ENCODE measurements at places on chromosomes 5 and 9.

DNA sequence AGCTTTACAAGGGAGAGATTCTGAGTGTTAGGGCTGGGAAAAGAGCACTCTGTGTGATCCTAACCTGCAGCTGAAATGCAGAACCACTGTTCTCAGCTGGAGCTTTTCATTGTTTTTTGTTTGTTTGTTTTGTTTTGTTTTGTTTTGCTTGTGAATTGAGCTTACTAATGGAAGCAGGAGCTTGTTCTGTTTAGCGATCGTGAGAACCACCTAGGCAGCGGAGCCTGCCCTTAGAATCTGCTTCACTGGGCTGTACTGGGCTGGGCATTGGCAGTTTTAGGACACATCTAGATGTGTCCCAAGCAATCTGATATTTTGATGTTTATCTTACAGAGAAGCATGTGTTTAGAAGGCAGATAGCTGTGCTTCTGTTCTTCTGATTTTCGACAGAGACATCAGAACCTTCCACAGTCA, 14.3 kb downstream of the SYK start:
- DNase-seq, result no peak

- no peak for DNase-seq
Observed at GRCh38 chr9:95363051-95363841, 45.7 kb upstream of the FANCC start.

DNA sequence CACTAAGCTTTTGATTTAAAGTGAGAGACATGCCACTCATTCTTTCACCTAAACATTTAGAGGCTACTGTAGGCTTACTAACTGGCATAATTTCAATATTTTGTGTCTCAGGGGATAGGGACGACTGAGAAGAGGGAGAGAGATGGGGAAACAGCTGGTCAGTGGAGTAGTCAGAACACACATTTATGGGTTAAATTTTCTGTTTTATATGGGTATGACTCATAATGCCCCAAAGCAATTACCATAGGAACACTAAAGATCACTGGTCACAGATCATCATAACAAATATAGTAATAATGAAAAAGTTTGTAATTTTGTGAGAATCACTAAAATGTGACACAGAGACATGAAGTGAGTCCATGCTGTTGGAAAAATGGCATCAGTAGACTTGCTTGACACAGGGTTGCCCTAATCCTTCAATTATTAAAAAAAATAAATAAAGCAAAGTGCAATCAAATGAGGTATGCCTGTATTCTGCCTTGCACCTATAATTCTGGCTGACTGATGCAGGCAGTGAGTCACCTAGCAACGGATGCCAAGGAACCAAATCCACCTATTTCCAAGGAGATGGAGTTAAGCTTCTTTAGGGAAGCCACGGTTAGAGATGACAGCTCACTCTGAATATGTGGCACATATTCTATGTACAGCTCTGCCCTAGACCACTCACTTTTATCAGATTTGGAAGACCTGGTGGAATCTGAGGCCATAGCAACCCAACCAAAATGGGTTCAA, 166.1 kb downstream of the MARCHF11 start:
- DNase-seq, result no peak

GRCh38 chr5:35087991-35088390, 40.2 kb upstream of the AGXT2 start:
- DNase-seq, result no peak

DNA sequence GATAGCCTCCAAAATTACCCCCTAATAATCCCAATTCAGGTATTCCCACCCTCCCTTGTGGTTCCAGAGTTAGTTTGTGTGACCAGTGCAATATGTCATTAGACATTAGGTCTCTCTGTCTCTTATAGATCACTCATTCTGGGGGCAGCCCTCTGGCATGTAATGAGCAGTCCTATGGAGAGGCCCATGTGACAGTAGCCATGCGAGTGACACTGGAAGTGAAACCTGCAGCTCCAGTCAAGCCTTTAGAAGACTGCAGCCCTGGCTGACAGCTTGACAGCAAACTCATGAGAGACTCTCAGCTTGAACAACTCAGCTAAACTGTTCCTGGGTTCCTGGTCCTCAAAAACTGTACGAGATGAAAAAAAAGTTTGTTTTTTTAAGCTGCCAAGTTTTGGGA, 54.0 kb upstream of the HSPB3 start:
- DNase-seq, result no peak
